ENCODE measurements at places on chromosomes 12 and 14.

GRCh38 chr14:55249423-55249822 is 21.8 kb upstream of the FBXO34 start:
- no peak for DNase-seq

- DNase-seq = peak; percentile 57
Observed at GRCh38 chr14:91911474-91912032, 35.9 kb downstream of the FBLN5 start.

GRCh38 chr12:56948457-56948777 is 9.0 kb downstream of the RDH16 start:
- DNase-seq = no peak

DNA sequence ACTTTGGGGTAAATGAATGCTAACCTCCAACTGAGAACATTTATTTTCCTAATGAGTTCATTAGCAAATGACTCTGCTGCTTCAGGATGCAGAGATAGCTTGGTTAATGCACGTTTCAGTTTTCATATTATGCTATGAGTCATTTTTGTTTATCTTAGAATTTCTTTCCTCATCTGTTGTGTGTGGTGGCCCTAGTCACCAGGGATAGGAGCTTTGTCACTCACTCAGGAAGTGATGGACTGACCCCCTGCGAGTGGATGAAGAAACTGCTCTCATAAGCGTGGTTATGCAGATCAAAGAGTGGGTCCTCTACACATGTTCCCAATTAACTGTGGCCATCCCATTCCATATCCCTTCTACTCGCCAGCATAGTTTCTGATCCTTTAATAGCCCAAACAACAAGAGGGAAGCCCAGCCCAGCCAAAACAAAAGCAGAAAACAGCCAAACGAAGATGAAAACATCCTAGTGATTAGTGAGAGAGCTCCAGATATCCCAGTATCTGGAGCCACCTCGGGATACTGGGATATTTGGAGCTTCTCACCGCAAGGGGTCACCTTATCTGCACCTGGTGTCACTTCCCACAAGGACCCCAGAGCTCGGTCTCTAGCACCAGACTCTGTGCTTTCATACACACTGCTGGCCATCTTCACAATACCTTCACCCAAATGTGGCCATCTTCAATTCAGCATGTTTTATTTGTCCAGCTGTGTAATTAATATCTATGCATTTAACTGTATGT is 8.6 kb downstream of the TC2N start:
- no peak for DNase-seq

- no peak for DNase-seq
Observed at GRCh38 chr14:91100102-91100501, 13.8 kb upstream of the DGLUCY start.

DNA sequence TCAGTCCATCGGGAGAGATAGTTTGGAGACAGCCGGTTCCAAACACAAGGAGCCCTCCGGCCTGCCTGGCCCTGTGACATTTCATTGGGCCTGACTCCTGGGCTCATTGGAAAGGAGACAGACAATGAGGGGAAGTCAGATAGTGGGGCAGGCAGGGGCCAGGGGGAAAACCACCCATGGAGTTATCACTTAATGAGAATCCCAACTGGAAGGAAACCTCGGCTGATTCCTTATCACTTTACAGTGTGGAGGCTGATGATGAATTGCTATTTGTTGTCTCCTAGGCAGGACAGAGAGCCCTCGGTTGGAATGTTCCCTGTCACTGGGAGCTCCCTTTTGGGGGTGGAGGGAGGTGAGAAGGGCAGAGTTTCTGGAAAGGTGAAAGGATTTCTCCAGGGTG is 44.4 kb downstream of the TBX5 start:
- no peak for DNase-seq

- no peak for DNase-seq
Observed at GRCh38 chr12:54959291-54960018, 25.1 kb downstream of the TESPA1 start.

DNA sequence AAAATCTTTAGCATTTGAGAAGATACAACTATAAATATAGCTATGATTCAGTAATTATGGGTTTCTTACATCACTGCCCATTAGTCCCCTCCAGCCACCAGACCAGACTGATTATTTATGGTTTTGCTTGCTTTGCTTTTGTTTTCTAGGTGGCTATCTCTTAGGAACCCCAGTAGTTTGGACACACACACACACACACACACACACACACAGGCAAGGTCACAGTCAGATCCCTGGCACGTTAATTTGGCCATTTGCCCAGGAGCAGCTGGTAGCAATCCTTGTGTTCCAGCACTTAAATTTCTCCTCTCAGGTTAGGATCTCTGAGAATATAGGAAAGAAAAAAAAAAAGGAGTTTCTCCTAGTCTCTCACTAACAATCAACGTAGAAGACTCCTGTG is 90.2 kb upstream of the RESF1 start:
- no peak for DNase-seq

- DNase-seq = no peak
Observed at GRCh38 chr14:51859131-51859530, 1.3 kb upstream of the GNG2 start.

DNA sequence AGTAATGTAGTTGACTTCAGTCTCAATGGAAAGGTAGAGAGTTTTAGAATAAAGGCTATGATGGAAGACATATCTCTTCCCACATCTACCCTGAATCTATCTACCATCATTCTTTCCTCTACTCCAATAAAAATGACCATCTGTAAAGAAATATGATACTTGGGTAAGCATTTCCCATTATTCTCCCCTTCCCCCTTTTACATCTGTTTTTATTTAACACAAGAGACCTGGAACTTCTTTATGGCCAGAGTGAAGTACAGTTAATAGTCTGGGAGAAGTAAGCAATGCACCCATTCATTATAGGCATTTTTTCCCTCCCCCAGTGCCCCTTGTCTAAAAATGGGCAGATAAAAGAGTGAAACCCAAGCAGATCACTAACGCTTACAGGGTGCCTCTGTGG is 6.5 kb downstream of the TPH2 start:
- DNase-seq = no peak

GRCh38 chr12:79301181-79301580 is 389.6 kb downstream of the PAWR start:
- no peak for DNase-seq

GRCh38 chr14:105913221-105913620 is 386.8 kb downstream of the TMEM121 start:
- DNase-seq = no peak

- no peak for DNase-seq
Observed at GRCh38 chr12:114835031-114835430, 151.1 kb upstream of the TBX3 start.

- peak; percentile 13 for DNase-seq
Observed at GRCh38 chr12:71392521-71393145, 47.0 kb upstream of the LGR5 start.

DNA sequence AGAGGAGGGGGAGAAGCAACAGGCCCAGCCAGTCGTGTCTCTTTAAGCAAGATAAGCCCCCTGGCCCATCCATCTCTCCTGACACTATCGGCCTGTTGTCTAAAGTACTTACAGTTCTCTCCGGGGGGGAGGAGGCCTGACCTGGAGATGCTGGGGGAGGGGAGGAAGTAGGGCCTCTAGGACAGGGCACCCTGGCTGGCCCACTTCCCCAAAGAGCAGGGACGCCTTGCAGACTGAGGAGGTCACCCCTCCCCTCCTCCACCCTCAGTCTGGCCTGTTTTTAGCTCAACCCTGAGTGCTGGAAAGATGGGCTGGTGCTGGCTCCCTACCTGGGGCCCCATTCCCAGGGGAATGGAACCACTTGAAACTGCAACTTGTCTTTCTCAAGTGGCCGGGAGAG is 70.3 kb downstream of the TBX5 start:
- DNase-seq = no peak

- DNase-seq = no peak
Observed at GRCh38 chr14:99187858-99188257, 84.1 kb downstream of the BCL11B start.

DNA sequence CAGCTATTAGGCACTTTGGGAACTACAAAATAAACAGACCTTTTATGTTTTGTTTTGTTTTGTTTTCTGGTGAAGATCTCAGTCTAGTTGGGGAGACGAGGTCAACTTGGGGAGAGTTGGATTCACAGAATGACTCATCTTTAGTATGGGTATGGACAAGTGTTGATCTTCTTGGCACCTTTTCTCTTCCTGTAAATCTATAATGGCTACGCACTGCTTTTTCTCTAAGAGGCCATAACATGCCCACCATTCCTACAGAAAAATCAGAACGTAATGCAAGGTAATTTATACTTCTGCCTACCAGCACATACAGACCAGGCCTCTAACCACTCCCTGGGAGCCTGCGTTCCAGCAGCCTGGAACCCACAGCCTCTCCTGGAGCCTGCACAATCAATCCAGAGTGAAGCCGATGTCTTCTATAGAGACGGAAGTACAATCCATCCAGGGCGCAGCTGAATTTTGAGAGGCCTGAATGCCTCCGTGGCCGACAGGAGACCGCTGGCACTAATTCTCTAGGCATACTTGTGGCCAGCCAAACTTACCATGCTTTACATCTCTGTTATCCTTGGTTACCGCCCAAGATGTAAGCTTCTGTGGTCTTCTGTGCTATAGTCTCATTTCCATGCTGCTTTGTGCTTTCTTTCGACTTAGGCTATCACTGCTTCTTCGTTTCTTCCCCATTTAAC is 717 bp downstream of the PPHLN1 start:
- no peak for DNase-seq

GRCh38 chr12:27965411-27965810 is 7.1 kb downstream of the PTHLH start:
- no peak for DNase-seq

DNA sequence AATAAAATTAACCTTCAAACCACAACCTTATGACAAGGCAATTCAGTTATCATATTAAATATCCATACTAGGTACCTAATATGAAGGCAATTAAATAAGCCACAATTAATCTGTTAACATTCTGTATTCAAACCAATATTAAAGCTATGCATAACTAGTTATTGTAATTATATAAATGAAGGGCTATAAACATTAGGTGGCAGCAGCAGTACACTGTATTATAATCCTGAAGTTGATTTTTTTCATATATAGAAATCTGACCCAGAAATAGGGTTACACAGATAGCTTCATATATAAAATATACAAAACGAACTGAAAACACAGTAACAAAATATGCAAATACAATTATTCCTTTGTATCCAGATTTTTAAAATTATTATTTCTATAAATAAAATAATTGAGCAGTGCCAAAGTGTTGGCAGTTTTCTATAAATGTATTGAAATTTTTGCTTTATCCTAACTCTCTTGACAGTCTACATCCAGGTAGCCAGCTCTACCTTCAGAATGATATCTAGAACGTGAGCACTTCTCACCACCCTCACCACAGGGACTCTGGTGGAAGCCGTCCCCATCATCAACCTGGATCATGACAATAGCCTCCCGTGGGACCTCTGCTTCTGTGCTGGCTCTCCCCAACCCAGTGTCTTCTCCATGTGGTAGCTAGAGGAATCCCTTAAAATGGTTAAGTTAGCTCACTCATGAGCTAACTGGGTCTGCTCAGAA is 136.2 kb downstream of the MED13L start:
- peak; percentile 12 for DNase-seq

- no peak for DNase-seq
Observed at GRCh38 chr12:214003-214741, at the start of gene SLC6A12. TSS of gene SLC6A12 (minus strand) at chr12:214157. CDS start at chr12:209986, 4,171 bp downstream.

DNA sequence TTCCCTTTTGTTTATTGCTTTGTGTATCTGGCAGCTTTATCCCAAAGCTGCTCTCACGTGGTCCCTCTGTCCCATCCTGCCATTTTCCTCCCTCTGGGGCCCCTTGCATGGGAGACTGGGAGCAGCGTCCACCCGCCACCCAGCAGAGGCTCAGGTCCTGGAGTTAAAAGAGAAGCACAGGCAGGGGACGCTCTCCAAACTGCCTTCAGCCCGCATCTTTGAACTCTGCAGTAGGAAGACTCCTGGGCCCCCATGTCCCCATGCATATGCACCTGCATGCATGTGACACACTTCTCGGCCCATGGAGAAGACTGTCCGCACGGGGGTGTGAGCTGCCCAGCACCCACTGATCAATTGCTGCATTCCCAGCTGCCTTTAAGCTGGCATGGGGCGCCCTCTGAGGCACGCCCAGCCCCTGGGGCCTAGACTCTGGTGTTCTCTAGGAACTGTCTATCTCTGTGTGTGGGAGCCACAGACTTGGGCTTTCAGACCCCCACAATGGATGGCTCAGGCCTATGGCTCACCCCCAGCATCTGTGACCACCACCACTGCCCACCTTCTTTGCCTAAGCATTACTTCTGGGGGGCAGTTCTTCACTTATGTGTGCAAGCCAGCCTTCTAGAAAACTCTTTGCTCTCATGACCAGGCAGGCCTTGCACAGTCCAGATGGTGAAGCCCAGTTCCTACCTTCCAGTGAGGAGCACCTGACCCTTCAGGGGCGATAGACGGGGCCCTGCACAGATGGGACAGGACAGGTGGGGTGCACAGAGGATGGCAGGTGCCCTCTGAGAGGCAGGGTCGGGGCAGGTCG is 96.1 kb upstream of the DIO3 start:
- no peak for DNase-seq

GRCh38 chr14:89922031-89922907 is 32.3 kb downstream of the EFCAB11 start:
- DNase-seq = no peak
